ENCODE measurements at places on chromosomes 16 and 17.
A peak's percentile ranks its signal among the peaks of the same experiment; 100 is the strongest.

DNA sequence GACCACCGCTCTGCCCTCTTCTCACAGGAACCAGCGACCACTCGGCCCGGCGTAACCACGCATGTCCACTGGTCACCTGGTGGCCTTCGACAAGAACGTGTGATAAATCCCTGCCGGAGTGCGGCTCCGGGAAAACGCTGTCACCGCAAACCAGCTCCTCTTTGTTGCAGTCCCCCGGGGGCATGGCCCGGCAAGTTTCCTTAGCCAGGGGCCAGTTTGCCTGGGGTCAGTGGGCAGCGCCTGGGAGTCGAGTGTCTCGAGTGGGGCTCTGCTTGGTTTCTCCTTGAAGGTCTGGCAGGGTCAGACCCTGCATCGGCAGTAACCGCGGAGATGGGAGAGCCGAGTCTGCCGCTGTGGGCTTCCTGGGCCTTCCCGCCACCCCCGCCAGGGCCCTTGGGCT lies 52.5 kb downstream of the JPH3 start:
- no peak for DNase-seq

- DNase-seq = no peak
These were observed 7.6 kb upstream of the ZNF629 start for GRCh38 chr16:30794634-30795033.

DNA sequence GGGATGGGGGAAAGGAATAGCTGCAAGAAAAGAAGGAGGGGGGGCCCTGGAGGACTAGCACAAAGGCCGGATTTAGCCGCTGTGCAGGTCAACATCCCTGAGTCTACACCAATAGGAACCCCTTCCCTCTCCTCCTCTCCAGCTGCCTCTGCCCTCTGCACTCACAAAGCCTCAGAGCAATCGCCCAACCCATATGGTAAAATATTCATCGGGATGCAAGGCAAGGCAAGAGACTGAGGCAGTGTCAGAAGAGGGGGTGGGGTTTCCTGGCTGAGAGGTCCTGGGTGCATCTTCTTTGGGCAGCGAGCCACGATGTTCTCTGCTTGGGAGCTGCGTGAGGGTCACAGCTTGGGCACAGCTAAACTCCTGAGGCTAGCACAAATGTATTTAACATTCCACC lies 115.5 kb upstream of the NLRP1 start:
- no peak for DNase-seq

GRCh38 chr17:792277-792676 lies 10.1 kb downstream of the MRM3 start:
- DNase-seq = no peak

- DNase-seq = no peak
These were observed 780 bp upstream of the DCAKD start for GRCh38 chr17:45052052-45052772.

DNA sequence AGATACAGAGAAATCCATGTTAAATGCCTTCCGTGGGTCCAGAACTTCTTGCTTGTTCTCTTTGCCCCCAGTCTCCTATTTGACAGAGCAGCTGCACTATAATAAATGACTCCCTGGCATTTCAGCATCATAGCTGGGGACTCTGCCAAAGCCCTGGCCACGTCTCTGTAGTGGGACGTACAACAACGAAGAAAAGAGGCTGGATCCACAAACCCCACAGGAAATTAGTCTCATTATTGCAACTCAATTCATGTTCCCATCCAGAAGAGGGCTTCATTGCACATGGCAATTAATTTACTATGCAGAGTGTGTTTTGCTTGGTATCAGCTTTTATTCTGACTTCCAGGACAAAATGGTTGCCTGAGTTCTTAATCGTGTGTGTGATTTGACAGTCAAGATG lies 121.3 kb downstream of the CDH13 start:
- DNase-seq = peak; percentile 42

GRCh38 chr16:46612121-46612520 lies 9.1 kb downstream of the SHCBP1 start:
- DNase-seq = no peak

DNA sequence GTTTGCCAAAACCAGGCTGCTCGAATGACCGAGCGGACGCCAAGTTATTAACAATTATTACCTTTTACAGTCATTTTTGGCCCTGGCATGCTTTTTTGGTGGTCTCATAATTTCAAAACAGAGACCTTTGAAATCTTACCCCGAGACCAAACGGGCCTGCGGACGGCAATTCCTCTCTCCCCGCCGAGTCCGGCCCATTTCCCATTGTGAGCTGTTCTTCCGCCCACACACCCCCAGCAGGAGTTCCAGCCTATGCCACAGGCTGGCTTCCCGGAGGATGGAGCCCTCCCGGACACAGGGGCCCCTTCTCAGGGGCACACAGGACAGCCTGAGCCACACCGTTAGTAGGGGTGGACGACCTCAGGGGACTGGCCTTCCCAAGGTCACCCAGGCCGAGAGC lies 130.7 kb downstream of the C16orf95 start:
- DNase-seq = no peak

GRCh38 chr17:44749980-44750318 lies 8.8 kb upstream of the ADAM11 start:
- no peak for DNase-seq

DNA sequence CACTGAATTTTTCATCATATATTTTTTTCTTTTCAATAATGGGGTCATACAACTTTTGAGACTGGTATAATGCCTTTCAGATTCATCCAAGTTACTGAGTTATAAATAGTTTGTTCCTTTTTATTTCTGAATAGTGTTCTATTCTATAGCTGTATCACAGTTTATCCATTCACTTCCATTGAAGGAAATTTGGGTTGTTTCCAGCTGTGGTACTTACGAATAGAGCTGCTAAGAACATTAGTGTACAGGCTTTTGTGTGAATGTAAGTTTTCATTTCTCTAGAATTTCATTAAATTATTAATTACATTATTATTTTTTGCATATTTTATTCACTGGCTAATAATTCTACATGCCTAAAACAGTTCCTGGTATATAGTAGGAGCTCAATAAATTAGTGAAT lies 52.9 kb downstream of the SNTB2 start:
- DNase-seq = no peak

DNA sequence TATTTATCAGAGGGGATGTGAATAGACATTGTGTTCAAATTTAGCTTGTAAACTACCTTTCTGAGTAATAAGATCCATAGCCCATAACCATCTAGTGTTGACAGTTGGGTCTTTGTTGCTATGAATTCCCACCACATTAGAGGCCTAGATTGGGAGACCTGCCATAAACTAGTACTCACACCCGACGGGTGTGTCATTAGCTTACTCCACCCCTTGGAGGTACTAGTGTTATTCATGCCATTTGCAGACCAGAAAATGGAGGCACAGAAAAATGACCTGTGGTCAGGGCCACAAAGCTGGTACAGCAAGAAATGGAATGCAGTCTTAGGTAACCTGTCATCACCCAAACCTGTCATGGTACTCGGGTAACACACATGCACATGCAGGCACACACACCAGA lies 41.3 kb upstream of the BCAR1 start:
- DNase-seq = no peak

DNA sequence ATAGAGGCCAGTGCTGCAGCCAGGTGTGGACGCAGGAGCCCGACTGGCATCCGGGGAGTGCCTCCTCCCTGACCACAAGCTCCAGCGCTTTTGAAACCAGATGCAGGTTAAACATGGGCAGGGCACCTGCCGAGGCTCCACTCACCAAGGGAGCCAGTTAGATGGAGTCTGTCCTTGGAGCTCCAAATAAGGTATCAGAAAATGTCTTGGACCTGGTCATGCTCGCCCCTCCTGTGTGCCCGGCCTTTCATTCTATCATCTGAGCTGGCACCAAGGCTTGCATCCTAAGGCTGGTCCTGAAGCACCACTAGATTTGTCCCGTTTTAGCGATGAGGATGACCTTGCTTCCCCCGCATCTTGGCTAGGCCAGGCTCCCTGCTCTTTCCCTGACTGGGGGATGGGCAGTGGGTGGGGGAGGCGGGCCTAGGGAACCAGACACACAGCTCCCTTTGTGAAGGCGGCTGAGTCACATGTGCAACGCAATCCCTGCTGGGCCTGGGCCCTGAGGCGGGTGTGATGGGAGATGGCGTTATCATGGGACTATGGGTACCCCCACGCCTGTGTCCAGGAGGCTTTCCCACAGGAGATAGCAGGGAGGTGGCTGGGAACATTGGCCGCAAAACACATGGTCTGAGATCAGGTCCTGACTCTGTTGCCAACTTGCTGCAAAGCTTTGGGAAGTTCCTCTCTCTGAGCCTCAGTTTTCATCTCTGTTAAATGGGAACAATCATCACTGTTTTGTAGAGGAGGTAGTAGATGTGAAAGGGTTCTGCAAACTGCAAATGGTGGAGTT lies 5.0 kb upstream of the ADGRG1 start:
- DNase-seq = no peak

- no peak for DNase-seq
These were observed 395.5 kb downstream of the TMEM114 start for GRCh38 chr16:8194794-8195193.

DNA sequence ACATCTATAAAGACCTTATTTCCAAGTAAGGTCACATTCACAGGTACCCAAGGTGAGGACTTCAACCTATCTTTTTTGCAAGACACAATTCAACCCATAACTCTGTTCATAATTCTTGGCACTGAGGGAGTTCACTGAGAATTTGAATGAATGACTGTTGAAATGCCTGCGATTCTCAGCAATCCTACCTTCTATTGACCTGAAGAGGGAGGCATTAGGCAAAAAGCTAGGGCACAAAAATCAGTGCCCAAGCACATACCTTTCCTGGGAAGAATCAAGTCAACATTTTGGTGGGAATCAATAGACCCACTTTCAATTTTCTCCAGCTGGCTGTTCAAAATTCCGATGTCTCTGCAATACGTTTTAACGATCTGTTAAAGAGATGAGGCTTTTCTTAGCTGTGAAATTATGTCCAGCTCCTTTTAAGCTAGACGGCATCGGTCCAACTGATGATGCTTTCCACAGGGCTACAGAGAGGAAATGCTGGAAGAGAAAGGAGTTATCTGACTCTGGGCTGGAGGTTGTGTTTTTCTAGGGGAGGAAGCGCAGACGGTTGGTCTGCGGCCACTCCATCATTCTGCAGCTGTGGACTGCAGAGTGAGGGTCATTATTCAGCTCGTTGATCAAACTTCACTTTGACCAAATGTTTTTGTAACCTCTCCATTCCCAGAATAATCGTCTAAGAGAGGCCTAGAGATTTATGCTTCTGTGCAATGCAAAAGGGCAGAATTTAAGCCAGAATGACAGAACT lies 25.2 kb downstream of the BCO1 start:
- no peak for DNase-seq

- DNase-seq = no peak
These were observed 7.8 kb upstream of the TAT start for GRCh38 chr16:71584543-71585317.

DNA sequence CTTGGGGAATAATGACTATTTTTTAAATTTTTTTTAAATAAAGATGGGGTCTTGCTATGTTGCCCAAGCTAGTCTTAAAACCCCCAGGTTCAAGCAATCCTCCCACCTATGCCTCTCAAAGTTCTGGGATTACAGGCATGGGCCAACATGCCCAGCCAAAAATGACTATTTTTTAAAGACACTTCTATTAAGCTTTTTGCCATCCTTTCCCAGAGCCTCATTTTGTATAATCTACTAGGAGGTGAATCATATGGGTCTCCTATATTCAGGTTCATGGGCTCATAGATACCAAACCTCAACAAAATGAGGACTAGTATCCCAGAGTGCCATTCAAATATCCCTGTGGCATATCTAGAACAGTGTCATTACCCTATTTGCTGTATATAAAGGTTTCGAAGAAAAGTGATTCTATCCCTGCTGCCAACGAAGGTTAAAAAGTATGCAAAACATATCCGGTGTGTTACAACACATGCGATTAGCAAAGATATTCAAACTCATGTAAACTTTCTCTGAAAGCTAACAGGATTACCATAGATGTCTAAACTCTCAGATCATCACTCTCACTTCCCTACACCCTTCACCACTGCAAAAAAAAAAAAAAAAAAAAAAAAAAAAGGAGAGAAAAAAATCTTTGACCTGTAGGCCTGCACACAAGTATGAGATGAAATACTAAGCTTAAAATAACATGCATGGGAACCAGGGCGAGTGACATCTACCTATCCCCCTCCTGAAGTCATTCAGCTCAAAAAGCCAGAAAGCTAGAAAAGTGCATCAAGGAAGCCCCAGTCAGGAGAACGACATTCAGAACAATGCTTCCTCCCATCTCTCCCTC lies 23.5 kb downstream of the XPO6 start:
- no peak for DNase-seq

DNA sequence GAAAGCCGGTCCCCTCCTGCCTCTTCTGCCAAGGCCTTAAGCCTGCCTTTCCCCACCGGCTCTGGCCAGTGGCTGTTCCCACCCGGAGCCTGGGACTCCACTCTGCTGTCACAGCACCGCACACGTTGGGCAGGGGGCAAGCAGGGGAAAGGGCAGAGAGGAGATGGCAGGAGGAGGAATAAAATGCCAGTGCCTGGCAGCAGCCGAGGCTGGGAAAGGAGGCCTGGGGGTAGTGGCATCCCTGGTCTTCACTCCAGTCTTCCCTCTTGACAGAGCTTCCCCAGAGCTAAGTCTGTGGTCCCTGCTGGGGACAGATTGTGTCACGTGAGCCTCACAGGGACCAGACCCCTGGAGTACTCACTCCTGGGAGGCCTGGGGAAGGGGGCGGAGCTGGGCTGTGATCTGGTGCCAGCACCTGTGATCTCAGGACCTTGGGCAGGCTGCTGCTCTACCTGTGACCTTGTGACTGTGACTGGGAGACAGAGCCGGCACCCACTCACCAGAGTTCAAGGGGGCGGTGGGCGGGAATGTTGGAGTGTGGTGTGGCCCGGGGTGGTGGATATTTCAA lies 97.2 kb upstream of the GSE1 start:
- no peak for DNase-seq
